Type B pancreatic cell (in vitro differentiated cells): ENCODE measurements at places on chromosomes 1 and 21.

DNA sequence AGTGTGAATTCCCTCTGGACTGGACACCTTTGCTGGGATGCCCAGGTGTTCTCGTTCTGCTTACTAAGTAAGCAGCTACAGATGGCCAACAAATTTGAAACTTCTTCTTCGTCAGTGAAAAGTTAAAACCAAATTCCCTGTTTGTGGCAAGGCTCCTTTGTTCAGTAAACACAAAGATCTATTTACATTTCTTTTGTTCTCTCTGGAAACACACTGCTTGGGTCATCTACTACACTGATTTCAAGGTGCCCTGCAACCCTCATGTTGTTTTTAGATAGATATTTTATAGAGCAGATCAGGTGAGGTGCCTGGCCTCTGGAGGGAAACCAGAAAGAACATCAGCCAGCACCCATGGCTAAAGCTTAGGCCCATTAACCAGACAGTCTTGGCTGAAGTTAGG, 157.2 kb upstream of the UBE2U start:
- H3K4me1 ChIP-seq: peaks cover 40% of the 10 kb centered on the region
- peaks cover 9% of the 10 kb centered on the region for H3K36me3 ChIP-seq
- H3K4me3 ChIP-seq: no peak overlapping the region
- no peaks in the 10 kb centered on the region for H3K27me3 ChIP-seq

GRCh38 chr1:29810121-29811120, 574.1 kb downstream of the PTPRU start:
- no peak overlapping the region for H3K27ac ChIP-seq
- H3K4me1 ChIP-seq: no peaks in the 10 kb centered on the region
- H3K36me3 ChIP-seq: no peaks in the 10 kb centered on the region
- peaks cover 3% of the 10 kb centered on the region for H3K27me3 ChIP-seq
- peak; percentile 53 for DNase-seq

- H3K36me3 ChIP-seq: no peaks in the 10 kb centered on the region
- peaks cover 24% of the 10 kb centered on the region for H3K4me1 ChIP-seq
- H3K4me3 ChIP-seq: no peak overlapping the region
- H3K27ac ChIP-seq: no peak overlapping the region
- DNase-seq: no peak
Observed at GRCh38 chr1:67889466-67889865, 56.2 kb upstream of the GNG12 start.

- H3K4me1 ChIP-seq: no peaks in the 10 kb centered on the region
- H3K27ac ChIP-seq: no peak overlapping the region
- no peaks in the 10 kb centered on the region for H3K27me3 ChIP-seq
- H3K4me3 ChIP-seq: no peak overlapping the region
- H3K36me3 ChIP-seq: no peaks in the 10 kb centered on the region
- no peak for DNase-seq
Observed at GRCh38 chr1:31069392-31069791, 3.9 kb upstream of the PUM1 start.

- H3K4me1 ChIP-seq: no peaks in the 10 kb centered on the region
- no peak overlapping the region for H3K4me3 ChIP-seq
- no peak for DNase-seq
- no peak overlapping the region for H3K27ac ChIP-seq
- H3K27me3 ChIP-seq: peaks cover 44% of the 10 kb centered on the region
Observed at GRCh38 chr1:34747638-34747941, 7.3 kb upstream of the GJB5 start.

- H3K36me3 ChIP-seq: no peaks in the 10 kb centered on the region
- H3K27me3 ChIP-seq: no peaks in the 10 kb centered on the region
- no peak overlapping the region for H3K27ac ChIP-seq
- DNase-seq: no peak
Observed at GRCh38 chr1:150905301-150905700, 18.4 kb downstream of the CTXND2 start.

- no peak for DNase-seq
- H3K27ac ChIP-seq: no peak overlapping the region
- peaks cover under 1% of the 10 kb centered on the region for H3K27me3 ChIP-seq
- H3K36me3 ChIP-seq: no peaks in the 10 kb centered on the region
- H3K4me3 ChIP-seq: no peak overlapping the region
Observed at GRCh38 chr1:115107516-115108260, 18.4 kb upstream of the TSPAN2 start.

- no peak for DNase-seq
- H3K27ac ChIP-seq: no peak within 1 kb of the TSS
- H3K4me1 ChIP-seq: peaks cover 38% of the 10 kb centered on the region
- no peak within 1 kb of the TSS for H3K4me3 ChIP-seq
- peaks cover 13% of the 10 kb centered on the region for H3K27me3 ChIP-seq
Observed at GRCh38 chr21:35048706-35049617, at the start of gene RUNX1. Gene RUNX1, minus strand, starts transcription at chr21:35049302.

DNA sequence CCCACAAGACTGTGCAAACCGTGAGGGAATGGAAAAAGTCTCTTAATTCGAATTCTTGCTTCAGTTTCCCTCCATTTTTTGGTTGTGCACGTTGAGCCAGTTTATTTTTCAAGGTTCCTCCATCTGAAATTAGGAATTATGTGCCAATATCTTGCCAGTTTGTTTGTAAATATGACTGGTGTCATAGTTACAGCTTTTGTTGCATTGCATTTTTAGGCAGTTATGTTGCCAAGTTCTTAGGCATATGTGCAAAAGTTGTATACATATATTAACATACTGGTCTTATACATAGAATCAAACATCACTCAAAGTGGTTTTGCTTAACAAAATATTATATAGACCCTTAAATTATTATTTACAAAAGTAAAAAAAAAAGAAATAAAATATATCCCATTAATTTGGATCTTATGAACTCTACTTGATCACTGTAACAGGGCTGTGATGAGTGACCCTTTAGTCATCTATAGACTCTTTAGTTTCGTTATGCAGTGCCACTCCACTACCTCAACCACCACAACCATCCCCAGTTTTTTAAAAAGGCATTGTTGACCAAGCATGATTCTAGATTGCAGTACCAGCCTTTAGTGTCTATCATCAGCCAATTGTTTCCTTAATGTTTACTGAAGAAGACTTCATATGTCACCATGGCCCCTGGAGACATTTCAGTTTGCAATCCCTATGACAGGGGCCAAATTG, 20.9 kb upstream of the DYNLT5 start:
- peaks cover 8% of the 10 kb centered on the region for H3K27me3 ChIP-seq
- H3K4me1 ChIP-seq: no peaks in the 10 kb centered on the region
- no peak overlapping the region for H3K27ac ChIP-seq
- no peak for DNase-seq

- H3K36me3 ChIP-seq: no peaks in the 10 kb centered on the region
- H3K27ac ChIP-seq: no peak overlapping the region
- H3K4me3 ChIP-seq: no peak overlapping the region
- no peaks in the 10 kb centered on the region for H3K4me1 ChIP-seq
Observed at GRCh38 chr21:35035581-35035980, 13.5 kb downstream of the RUNX1 start.

GRCh38 chr1:230696722-230697437, 17.0 kb downstream of the AGT start:
- DNase-seq: no peak
- peaks cover 17% of the 10 kb centered on the region for H3K36me3 ChIP-seq
- no peaks in the 10 kb centered on the region for H3K27me3 ChIP-seq
- no peak overlapping the region for H3K27ac ChIP-seq
- H3K4me1 ChIP-seq: peaks cover 8% of the 10 kb centered on the region

DNA sequence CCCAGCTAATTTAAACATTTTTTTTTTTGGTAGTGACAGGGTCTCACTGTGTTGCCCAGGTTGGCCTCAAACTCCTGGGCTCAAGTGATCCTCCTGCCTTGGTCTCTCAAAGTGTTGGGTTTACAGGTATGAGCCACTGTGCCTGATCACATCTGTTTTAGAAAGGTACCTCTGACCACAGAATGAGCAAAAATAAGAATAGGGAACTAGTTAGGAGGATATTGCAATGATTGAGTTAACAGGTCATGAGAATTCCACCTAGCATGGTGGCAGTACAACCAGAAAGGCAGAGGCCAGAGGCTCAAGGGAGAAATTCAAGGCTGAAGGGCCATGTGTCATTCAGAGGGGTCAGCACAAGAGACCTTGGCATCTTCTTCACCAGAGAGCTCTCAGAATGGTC, 49.6 kb downstream of the ELAPOR1 start:
- no peak overlapping the region for H3K4me3 ChIP-seq
- DNase-seq: no peak
- H3K27ac ChIP-seq: no peak overlapping the region
- H3K4me1 ChIP-seq: peaks cover 30% of the 10 kb centered on the region

GRCh38 chr1:182083851-182084486, 22.5 kb upstream of the ZNF648 start:
- H3K27ac ChIP-seq: peak overlapping the region; percentile 7
- no peaks in the 10 kb centered on the region for H3K27me3 ChIP-seq
- peaks cover 10% of the 10 kb centered on the region for H3K4me1 ChIP-seq
- no peaks in the 10 kb centered on the region for H3K36me3 ChIP-seq

- H3K4me3 ChIP-seq: peak within 1 kb of the TSS; percentile 97
- DNase-seq: peak; percentile 80
- peak within 1 kb of the TSS; percentile 94 for H3K27ac ChIP-seq
- H3K27me3 ChIP-seq: no peaks in the 10 kb centered on the region
- peaks cover 27% of the 10 kb centered on the region for H3K4me1 ChIP-seq
Observed at GRCh38 chr1:153985941-153986761, at the start of gene RAB13. Gene RAB13, minus strand, starts transcription at chr1:153986339. Its CDS starts 103 bp downstream, at chr1:153986236.

- H3K4me3 ChIP-seq: no peak overlapping the region
- H3K36me3 ChIP-seq: no peaks in the 10 kb centered on the region
- no peaks in the 10 kb centered on the region for H3K4me1 ChIP-seq
- no peak for DNase-seq
Observed at GRCh38 chr1:216246577-216247203, 176.6 kb downstream of the USH2A start.

GRCh38 chr21:16370186-16370585, 640.4 kb downstream of the USP25 start:
- H3K36me3 ChIP-seq: peaks cover 7% of the 10 kb centered on the region
- H3K27me3 ChIP-seq: no peaks in the 10 kb centered on the region
- no peak overlapping the region for H3K4me3 ChIP-seq
- H3K4me1 ChIP-seq: peaks cover 7% of the 10 kb centered on the region
- no peak for DNase-seq
- H3K27ac ChIP-seq: no peak overlapping the region

- no peaks in the 10 kb centered on the region for H3K36me3 ChIP-seq
- no peak for DNase-seq
- H3K4me1 ChIP-seq: peaks cover 29% of the 10 kb centered on the region
- peak overlapping the region; percentile 86 for H3K27ac ChIP-seq
Observed at GRCh38 chr1:11736746-11737639, 1.1 kb downstream of the AGTRAP start.

GRCh38 chr1:100791586-100791985, 72.0 kb downstream of the VCAM1 start:
- no peak overlapping the region for H3K4me3 ChIP-seq
- no peak for DNase-seq
- no peak overlapping the region for H3K27ac ChIP-seq
- H3K27me3 ChIP-seq: peaks cover 7% of the 10 kb centered on the region
- no peaks in the 10 kb centered on the region for H3K36me3 ChIP-seq
- H3K4me1 ChIP-seq: peaks cover 5% of the 10 kb centered on the region

GRCh38 chr1:27602462-27603308, 1.3 kb downstream of the AHDC1 start:
- no peaks in the 10 kb centered on the region for H3K27me3 ChIP-seq
- DNase-seq: no peak
- no peaks in the 10 kb centered on the region for H3K36me3 ChIP-seq
- peak overlapping the region; percentile 93 for H3K4me3 ChIP-seq
- H3K27ac ChIP-seq: peak overlapping the region; percentile 85
- H3K4me1 ChIP-seq: peaks cover 54% of the 10 kb centered on the region

- no peak overlapping the region for H3K4me3 ChIP-seq
- H3K27ac ChIP-seq: no peak overlapping the region
Observed at GRCh38 chr1:119587341-119587740, 60.7 kb downstream of the ZNF697 start.

DNA sequence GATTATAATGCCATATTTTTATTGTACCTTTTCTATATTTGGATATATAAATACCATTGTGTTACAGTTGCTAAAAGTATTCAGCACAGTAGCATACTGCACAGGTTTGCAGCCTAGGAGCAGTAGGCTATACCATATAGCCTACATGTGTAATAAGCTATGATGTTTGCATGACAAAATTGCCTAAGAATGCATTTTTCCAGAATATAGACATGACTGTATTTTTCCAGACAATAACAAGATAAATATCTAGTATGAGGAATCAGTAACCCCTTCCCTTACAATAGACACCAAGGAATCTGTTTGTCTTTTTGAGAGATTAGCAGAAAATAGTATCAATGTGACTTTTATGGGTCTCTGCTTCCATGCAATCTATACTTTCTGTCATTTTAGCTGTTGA, 228.6 kb downstream of the GRIK1 start:
- no peak overlapping the region for H3K27ac ChIP-seq
- DNase-seq: no peak
- H3K4me1 ChIP-seq: no peaks in the 10 kb centered on the region
- H3K36me3 ChIP-seq: no peaks in the 10 kb centered on the region
- no peaks in the 10 kb centered on the region for H3K27me3 ChIP-seq

GRCh38 chr1:40977716-40978115, 1.8 kb upstream of the CTPS1 start:
- H3K36me3 ChIP-seq: no peaks in the 10 kb centered on the region
- peaks cover 24% of the 10 kb centered on the region for H3K4me1 ChIP-seq
- no peak for DNase-seq
- H3K27me3 ChIP-seq: no peaks in the 10 kb centered on the region

- no peaks in the 10 kb centered on the region for H3K36me3 ChIP-seq
- H3K27me3 ChIP-seq: no peaks in the 10 kb centered on the region
- no peak overlapping the region for H3K27ac ChIP-seq
- no peak for DNase-seq
- H3K4me3 ChIP-seq: no peak overlapping the region
- no peaks in the 10 kb centered on the region for H3K4me1 ChIP-seq
Observed at GRCh38 chr1:92203105-92203504, 14.6 kb upstream of the C1orf146 start.

GRCh38 chr1:208683141-208683540, 439.0 kb upstream of the PLXNA2 start:
- peaks cover 13% of the 10 kb centered on the region for H3K4me1 ChIP-seq
- no peak for DNase-seq
- H3K27me3 ChIP-seq: peaks cover 4% of the 10 kb centered on the region
- H3K36me3 ChIP-seq: no peaks in the 10 kb centered on the region
- H3K4me3 ChIP-seq: no peak overlapping the region

GRCh38 chr21:14878971-14879370, 185.8 kb downstream of the NRIP1 start:
- no peak overlapping the region for H3K27ac ChIP-seq

DNA sequence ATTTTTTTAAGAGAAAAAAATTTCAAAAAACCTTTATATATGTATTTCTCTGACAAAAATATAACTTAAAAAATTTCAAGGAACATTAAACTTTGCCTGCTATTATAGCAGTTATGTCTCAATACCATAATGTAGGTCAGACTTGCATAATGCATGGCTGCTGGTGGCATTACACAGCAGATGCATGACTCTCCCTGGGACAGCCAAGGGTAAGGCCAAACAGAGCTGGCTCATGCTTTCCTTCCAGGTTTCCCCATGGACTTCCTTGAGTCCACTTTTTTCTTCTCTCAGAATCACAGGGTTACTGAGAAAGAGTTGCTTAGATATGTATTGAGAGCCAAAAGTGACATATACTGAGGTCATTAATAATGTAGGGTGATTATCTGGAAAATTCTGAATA, 43.7 kb downstream of the RHOU start:
- no peak for DNase-seq
- H3K4me1 ChIP-seq: peaks cover 16% of the 10 kb centered on the region
- no peak overlapping the region for H3K4me3 ChIP-seq
- no peaks in the 10 kb centered on the region for H3K36me3 ChIP-seq
- H3K27me3 ChIP-seq: no peaks in the 10 kb centered on the region
- no peak overlapping the region for H3K27ac ChIP-seq
